ENCODE measurements at places on chromosomes 6 and 20.

DNA sequence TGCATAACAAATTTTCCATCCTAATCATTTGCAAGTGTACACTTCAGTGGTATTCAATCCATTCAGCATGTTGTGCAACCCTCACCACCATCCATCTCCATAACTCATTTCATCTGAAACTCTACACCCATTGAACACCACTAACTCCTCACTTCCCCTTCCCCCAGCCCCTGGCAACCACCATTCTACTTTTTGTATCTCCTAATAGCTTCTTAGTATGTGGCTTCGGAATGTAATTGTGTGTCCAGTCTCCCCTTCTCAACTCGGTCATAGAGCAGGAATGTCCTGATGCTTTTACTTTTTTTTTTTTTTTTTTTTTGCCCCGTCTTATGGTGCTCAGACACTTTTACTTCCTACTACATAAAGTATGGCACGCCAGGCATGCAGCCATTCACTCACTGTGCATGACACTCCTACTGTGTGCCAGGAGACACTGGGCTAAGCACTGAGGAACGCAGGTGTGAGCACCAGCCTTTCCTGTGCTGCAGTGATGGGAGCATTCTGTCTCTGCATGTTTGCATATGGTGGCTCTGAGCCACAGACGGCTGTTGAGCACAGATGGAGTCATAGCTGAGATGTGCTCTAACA lies 15.3 kb downstream of the HCK start:
- no peak for DNase-seq

- no peak for DNase-seq
Measured at GRCh38 chr6:26269531-26270485, 95.2 kb upstream of the BTN3A2 start.

DNA sequence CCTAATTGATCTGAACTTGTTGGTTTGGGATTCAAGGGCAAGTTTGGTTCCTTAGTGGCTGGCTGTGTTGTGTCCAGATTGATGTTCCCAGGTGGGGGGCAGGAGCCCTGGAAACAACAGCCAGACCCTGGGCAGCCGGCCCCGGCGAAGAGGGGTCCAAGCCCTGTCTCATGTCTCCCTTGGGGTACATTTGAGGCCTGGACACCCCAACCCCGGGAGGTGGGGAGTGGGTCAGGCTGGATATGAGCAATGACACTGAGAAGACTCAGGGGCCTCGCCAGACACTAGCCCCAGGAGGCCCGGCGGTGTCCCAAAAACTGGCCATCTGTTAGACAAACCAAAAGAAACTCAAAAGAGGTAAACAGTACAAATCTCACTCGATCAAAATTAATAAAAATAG lies 79.6 kb downstream of the YTHDF1 start:
- no peak for DNase-seq

DNA sequence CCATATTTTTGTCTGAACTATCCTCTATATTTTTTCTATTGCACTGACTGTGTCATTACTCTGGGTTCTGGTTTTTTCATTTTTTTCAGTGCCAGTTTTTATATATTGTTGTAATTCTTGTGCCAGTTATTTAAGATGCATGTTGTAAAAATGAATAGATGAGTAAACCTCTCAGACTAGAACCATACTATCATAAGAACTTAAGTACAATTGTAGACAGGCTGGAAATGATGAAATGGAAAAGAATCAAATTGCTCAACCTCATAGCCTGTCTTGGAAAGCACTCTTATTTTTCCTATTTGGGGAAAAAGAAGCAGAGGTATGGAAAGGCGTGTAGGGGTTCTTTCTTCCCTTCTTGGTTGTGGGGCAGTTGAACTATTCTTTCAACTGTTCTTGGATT lies 30.2 kb downstream of the PANK2 start:
- no peak for DNase-seq

GRCh38 chr6:149752600-149753373 lies 3.2 kb downstream of the PCMT1 start:
- no peak for DNase-seq

- DNase-seq: no peak
Measured at GRCh38 chr6:154783229-154783628, 50.0 kb downstream of the SCAF8 start.

DNA sequence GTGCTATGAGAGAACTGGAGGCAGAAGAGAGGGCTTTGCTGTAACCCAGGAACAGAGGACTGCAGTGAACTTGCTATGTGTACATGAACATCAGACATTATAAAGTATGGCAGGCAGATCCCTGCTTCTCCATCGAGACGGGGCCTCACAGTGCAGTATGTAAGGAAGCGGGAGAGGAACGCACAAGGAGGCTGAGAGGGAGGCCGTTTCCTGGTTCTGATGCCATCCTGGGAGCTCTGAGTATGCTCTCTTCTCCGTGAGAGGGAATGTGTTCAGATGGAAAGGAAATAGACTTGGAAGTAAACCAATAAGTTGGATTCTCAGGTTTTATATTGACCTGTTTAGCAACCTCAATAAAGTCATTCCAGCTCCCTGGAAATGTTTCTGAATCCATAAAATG lies 101.8 kb downstream of the ALDH8A1 start:
- no peak for DNase-seq

DNA sequence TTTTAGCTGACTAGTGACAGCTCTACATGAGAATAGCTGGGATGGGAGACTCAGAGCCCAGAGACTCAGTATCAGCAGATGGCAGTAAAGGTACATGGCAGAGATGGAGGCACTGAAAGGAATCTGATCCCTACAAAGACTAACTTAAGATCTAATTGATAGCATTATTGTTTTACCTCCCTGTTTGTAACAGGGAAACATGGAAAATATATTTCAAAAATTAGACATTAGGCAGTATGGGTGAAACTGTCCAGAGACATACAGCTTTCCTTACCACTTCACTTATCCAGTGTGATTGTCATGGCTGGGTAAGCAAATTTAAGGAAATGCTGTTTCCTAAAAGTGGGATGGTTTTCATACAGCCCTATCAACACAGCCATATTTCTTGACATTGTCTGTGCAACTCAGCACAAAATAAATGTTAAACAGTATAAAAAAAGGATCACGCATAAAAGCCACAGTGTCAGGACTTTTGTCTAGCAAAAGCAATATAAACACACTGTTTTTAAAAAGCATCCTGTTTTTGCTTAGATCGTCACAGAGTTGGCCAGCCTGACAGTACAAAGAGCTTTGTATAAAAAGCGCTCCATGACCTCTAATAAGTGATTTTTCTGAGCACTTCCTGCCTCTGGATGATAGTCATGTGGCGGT lies 376.9 kb downstream of the PHF3 start:
- DNase-seq: no peak

All from activated CD4-positive, CD25-positive, alpha-beta regulatory T cell (primary cell).